ENCODE measurements at places on chromosomes 12 and 14.

DNA sequence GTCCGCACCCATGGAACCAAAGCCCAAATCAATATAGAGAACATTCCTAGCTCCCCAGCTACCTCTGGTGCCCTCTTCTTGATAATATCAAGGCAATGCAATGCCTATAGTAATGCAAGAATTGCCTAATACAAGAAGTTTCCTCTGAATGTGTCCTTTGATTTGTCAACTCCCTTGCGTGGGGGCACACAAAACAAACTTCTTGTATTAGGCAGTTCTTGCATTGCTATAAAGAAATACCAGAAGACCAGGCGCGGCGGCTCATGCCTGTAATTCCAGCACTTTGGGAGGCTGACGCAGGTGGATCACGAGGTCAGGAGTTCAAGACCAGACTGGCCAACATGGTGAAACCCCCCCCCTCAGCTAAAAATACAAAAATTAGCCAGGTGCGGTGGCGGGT, 10.4 kb upstream of the ITPK1 start:
- no peak for DNase-seq

DNA sequence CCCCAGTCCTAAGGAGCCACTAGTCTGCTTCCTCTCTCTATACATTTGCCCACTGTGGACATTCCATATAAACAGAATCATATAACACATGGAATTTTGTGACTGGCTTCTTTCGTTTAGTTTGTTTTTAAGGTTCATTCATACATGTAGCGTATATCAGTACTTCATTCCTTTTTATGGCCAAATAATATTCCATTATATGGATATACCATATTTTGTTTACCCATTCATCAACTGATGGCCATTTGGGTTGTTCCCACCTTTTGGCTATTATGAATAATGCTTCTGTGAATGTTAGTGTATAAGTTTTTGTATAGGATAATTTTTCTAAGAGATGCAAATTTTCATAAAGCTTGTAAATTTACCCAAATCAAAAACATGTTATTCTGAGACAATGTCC, 4.4 kb downstream of the CRY1 start:
- no peak for DNase-seq

DNA sequence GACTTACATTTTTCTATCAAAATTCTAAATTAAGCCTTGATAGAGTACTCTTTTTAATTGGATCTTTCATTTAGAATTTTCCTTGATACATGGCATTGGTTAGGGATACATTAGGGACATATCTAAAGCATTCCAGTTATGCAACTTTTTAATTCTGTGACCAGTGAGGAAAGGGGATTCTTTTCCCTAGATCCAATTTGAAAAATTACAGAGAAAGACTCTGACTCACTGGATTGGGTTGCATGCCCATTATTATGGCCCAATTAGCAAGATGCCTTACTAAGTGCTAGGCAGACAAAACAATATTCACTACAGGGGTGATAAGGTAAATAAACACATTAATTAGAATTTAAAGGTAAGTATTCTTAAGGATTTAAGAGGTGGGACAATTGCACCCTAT, 5.2 kb upstream of the RAD52 start:
- no peak for DNase-seq

DNA sequence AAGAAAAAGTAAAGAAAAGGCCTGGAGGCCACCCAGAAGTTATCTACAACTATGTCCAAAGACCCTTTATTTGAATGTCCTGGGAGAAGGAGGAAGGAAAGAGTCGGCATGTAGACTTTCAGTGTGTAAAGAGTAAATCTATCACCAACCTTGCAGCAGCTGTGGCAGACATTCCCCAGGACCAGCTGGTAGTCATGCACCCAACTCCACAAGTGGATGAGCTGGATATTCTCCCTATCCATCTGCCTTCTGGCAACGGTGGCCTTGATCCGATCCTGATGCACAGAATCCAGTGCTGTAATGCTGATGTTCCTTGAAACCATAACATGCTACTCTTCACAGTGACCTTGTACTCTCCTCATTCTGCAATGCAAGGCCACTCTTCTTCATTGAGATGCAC, 27.3 kb downstream of the KRT76 start:
- DNase-seq: no peak

DNA sequence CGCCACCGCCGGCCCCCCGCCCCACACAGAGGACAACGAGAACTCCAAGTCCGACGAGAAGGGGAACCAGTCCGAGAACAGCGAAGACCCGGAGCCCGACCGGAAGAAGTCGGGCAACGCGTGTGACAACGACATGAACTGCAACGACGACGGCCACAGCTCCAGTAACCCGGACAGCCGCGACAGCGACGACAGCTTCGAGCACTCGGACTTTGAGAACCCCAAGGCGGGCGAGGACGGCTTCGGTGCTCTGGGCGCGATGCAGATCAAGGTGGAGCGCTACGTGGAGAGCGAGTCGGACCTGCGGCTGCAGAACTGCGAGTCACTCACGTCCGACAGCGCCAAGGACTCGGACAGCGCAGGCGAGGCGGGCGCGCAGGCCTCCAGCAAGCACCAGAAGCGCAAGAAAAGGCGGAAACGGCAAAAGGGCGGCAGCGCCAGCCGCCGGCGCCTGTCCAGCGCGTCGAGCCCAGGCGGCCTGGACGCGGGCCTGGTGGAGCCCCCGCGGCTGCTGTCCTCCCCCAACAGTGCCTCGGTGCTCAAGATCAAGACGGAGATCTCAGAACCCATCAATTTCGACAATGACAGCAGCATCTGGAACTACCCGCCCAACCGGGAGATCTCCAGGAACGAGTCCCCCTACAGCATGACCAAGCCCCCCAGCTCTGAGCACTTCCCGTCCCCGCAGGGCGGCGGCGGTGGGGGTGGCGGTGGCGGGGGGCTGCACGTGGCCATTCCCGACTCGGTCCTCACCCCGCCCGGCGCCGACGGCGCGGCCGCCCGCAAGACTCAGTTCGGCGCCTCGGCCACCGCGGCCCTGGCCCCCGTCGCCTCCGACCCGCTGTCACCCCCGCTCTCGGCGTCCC, 150.9 kb downstream of the EGLN3 start:
- no peak for DNase-seq

DNA sequence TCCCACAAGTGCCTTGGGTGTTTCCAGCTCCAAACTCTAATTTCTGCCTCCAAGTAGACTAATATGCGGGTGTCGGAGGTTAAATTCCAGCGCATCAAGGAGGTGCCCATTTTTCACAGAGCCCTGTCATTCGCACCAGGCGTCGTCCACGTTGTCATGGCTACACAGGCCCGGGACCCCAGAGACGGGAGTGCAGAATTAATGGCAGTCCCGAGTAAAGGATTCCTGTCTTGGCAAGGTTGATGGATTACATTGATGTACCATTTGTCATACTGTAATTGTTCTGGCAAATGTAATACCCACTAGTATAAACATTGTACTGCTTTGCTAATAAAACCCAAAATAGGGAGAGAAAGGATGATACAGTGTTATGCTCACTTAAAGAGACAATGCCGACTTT, 222.9 kb upstream of the MYL2 start:
- DNase-seq: no peak

- DNase-seq: no peak
Measured at GRCh38 chr14:77682158-77682553, 25.7 kb downstream of the ALKBH1 start.

GRCh38 chr14:104567141-104567956, 12.2 kb upstream of the C14orf180 start:
- no peak for DNase-seq

DNA sequence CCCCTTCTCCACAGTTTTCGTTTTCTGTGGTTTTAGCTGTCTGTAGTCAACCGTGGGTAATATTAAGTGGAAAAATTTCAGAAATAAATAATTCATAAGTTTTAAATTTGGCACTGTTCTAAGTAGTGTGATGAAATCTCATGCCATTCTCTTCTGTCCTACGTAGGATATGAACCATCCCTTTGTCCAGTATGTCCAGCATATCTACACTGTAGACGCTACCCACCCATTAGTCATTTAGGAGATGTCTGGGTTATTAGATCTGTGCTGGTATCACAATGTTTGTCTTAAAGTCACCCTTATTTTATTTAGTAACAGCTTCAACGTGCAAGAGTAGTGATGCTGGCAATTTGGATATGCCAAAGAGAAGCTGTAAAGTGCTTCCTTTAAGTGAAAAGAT, 44.7 kb downstream of the ATF7IP start:
- DNase-seq: no peak

DNA sequence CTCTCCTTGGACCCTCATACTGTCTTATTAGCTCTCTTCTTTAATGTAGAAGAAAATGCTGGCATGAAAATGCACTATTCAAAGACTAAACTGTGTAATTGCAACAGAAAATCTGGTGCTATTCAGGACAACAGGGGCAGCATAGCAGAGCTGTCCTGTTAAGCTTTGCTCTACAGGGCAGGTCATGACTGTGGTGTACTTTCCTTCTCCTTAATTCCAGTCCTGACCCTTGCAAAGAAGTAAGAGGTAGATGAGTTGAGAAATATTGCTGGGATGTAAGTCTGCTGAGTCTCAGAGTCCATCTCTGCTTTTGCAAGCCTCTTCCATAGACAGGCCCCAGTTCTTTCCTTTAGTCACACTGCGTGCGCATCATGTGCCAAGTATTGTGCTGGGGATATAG, 52.6 kb upstream of the STK38L start:
- no peak for DNase-seq

DNA sequence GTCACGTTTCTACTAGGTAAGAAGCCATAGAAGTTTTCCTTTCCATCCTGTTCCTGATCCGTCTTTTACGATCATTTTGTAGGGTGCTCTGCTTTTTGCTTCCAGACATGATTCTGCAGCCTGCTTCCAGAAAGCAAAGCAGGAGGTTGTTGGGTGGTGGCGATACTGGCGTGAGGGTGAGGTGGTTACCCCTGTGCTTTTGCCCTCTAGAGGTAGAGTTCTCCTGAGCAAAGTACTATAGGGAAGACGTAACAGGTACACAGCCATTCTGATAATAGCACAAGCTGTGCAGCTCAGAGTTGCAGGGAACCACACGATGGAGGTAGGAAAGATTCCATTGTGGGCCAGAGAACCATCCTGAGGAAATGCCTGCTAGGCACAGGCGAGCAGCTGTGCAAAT, 186.0 kb downstream of the PAH start:
- DNase-seq: no peak

GRCh38 chr12:2058837-2059236, 6.0 kb downstream of the CACNA1C start:
- DNase-seq: no peak

DNA sequence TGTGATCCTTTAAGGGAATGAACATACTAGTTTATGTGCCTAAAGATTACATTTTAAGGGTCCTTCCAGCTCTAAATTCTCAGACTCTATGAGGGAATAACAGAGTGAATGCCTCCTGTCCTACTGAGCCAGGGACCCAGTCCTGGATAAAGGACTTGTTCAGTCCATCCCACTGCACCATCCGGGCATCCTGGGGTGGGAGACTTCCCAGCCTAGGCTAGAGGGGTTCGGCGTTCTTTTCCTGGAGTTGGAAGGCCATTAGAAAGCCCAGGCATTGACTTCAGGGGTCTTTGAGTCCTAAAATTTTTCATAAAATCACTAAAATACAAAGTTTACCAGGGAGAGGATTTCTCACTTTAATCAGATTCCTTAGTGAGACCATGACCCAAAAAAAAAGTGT, 127.9 kb upstream of the FKBP4 start:
- DNase-seq: no peak

DNA sequence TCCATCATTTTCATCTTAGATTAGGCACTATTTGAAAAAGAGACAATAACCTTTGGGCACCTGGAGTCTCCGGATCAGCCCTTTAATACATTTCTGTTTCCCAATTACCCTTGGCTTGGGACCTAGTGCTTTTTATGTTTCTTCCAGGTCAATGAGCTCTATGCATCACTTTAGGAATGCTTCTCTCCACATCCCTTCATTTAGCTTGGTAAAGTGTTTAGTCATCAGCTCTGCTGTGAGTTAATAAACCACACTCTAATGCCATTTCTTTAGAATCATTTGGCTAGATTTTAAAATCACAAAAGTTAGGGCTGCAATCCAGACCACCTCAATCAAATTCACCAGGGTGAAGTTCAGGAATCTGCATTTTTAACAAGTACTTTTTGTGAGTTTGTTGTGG, 41.7 kb downstream of the RASSF9 start:
- DNase-seq: no peak

DNA sequence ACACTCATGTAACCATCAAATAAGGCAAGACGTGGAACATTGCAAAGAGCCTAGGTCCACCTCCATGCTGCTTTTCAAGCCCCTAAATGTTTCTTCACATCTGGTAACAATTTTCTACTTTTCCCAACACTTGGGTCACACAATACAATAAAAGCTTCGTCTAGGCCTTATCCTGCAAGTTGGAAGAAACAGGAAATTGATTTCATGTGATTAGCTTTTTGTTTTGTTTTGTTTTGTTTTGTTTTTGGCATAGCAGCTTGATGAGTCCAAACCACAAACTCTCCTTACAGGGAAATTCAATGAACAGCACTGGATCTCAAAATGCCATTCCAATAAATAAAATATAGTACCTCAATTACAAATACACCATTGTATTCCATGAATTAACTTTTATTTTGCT, 19.3 kb downstream of the TAS2R50 start:
- DNase-seq: no peak

DNA sequence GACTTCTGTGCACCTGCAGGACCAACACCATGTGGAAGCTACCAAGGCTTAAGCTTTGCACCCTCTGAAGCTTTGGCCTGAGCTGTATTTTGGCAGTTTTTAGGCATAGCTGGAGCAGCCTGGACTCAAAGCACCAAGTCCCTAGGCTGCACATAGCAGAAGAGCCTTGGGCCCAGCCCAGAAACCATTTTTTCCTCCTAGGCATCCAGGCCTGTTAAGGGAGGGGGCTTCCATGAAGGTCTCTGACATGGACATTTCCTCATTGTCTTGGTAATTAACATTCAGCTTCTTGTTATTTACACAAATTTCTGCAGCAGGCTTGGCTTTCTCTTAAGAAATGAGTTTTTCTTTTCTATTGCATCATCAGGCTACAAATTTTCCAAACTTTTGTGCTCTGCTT, 475.8 kb upstream of the FLRT2 start:
- DNase-seq: no peak
